ENCODE measurements at places on chromosomes 6 and 20. TPM values are rescaled to one million over a fixed set of nuclear protein-coding genes. Genes with fewer than 3 reads are reported as not detected.

Gene KIAA0408
- 1.3 TPM for total RNA-seq

Gene IRF4
- 1.1 TPM for total RNA-seq

Gene FERMT1
- 6.7 TPM for total RNA-seq

Gene PRICKLE4
- total RNA-seq, result 15.6 TPM

DNA sequence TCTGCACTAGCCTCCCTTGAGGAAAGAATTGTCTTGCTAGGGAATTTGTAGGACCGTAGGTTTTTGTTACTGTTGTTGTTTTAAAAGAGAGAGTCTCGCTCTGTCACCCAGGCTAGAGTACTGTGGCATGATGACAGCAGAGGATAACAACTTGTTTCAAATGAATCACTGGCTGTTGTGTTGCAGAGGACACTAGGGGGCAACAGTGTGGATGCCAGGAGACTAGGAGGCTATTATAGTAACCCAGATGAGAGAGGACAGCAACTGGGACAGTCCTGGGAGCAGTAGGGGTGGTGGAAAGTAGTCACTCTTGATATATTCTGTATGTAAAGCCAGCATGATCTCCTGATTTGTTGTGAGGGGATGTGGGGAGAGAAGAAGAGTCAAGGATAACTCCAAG, 41.8 kb upstream of the LAMA4 start:
- no peak overlapping the region for H3K27ac ChIP-seq
- no peaks in the 10 kb centered on the region for H3K36me3 ChIP-seq
- no peaks in the 10 kb centered on the region for H3K4me1 ChIP-seq
- H3K27me3 ChIP-seq, result no peaks in the 10 kb centered on the region
- no peak overlapping the region for H3K4me3 ChIP-seq
- DNase-seq, result peak; percentile 18
